ENCODE measurements at places on chromosomes 5 and 9. TPM values are rescaled to one million over a fixed set of nuclear protein-coding genes. Genes with fewer than 3 reads are reported as not detected.

PCDHB7 gene
- total RNA-seq: 4.6 TPM

GARIN3 gene
- not detected for total RNA-seq

CCL21 gene
- not detected for total RNA-seq

PCDHA1 gene
- total RNA-seq: 0.13 TPM

All from endothelial cell (in vitro differentiated cells).